ENCODE measurements at places on chromosomes 5 and 9. TPM values are rescaled to one million over a fixed set of nuclear protein-coding genes. Genes with fewer than 3 reads are reported as not detected.

Gene APBB3
- polyA plus RNA-seq, result 28.8 TPM

Gene HRH2
- 0.94 TPM for polyA plus RNA-seq

Gene INPP5E
- polyA plus RNA-seq, result 13.7 TPM

Gene FCN2
- not detected for polyA plus RNA-seq

Gene PTGR1
- polyA plus RNA-seq, result 64.2 TPM

Gene CNTNAP3
- 1.5 TPM for polyA plus RNA-seq

Gene TPPP
- polyA plus RNA-seq, result 7.7 TPM

Gene SLC38A9
- 13.0 TPM for polyA plus RNA-seq

Gene TPM2
- 10,018 TPM for polyA plus RNA-seq

Gene SOX30
- polyA plus RNA-seq, result 0.26 TPM

Gene TXNDC8
- not detected for polyA plus RNA-seq

Gene ENG
- 71.6 TPM for polyA plus RNA-seq

Gene CSF2
- polyA plus RNA-seq, result not detected

Gene MYMK
- 82.7 TPM for polyA plus RNA-seq

Gene STPG3
- polyA plus RNA-seq, result not detected

Gene CCNO
- 0.39 TPM for polyA plus RNA-seq

Gene TMC1
- polyA plus RNA-seq, result 1.1 TPM

Gene PCDHGB5
- 4.1 TPM for polyA plus RNA-seq

Gene ITGA2
- 7.3 TPM for polyA plus RNA-seq

Gene AGXT2
- not detected for polyA plus RNA-seq

Gene CKS2
- polyA plus RNA-seq, result 29.0 TPM

Gene C9orf153
- polyA plus RNA-seq, result 0.22 TPM

Gene CFAP157
- polyA plus RNA-seq, result 1.4 TPM

Gene EPB41L4A
- 6.1 TPM for polyA plus RNA-seq

Gene FOXI1
- polyA plus RNA-seq, result not detected

Gene SAXO1
- polyA plus RNA-seq, result 0.06 TPM

Gene PCDHGA9
- 4.4 TPM for polyA plus RNA-seq

Gene PAIP2
- 106 TPM for polyA plus RNA-seq

Gene PLEKHG4B
- polyA plus RNA-seq, result 0.39 TPM

Gene NUTM2F
- not detected for polyA plus RNA-seq

Gene ACSL6
- 0.34 TPM for polyA plus RNA-seq

Gene CDH9
- polyA plus RNA-seq, result not detected

Gene HBEGF
- 19.4 TPM for polyA plus RNA-seq

Gene NFIL3
- 23.5 TPM for polyA plus RNA-seq

Gene AIF1L
- polyA plus RNA-seq, result 21.5 TPM

Gene FAM151B
- 5.2 TPM for polyA plus RNA-seq

Gene TRPM6
- 0.32 TPM for polyA plus RNA-seq

Gene STING1
- polyA plus RNA-seq, result 49.0 TPM

Gene FGD3
- 5.5 TPM for polyA plus RNA-seq

Gene TLE4
- 19.2 TPM for polyA plus RNA-seq

Gene WDR70
- 31.4 TPM for polyA plus RNA-seq
